ENCODE measurements at places on chromosomes 16 and 17.

DNA sequence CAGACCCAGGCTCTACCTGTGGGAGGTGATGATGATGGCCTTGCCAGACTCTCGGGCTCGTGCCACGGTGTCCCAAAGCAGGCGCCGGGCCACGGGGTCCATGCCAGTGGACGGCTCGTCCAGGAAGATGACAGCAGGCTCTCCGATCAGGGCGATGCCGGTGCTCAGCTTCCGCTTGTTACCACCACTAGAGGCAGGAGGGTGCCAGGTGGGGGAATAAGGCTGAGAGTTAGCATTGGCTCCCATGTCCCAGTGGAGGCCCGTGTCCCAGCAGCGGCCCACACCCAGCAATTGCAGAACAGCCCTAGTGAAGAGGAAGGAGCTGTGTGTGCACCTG is 10.3 kb upstream of the RNPS1 start:
- no peak for DNase-seq

DNA sequence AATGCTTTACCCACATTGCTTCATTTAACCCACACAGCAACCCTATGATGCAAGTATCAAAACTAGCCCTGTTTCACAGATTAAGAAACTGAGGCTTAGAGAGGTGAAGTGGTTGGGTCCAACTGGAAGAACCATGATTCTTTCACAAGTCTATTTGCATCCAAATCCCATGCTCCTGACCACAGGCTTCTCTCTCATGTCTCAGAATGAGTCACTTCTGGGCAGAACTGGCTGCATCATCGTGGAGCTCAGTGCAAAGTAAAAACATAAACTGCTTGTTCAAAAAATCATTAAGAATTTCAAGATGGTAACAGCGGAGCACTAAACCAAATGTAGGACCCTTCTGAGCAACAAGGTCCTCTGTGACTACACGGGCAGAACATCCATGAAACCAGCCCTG is 20.2 kb upstream of the CES1 start:
- no peak for DNase-seq

- DNase-seq, result no peak
Observed at GRCh38 chr17:56020369-56020768, 132.9 kb upstream of the ANKFN1 start.

- DNase-seq, result peak; percentile 58
Observed at GRCh38 chr17:66302761-66303626, 581 bp downstream of the PRKCA start.

DNA sequence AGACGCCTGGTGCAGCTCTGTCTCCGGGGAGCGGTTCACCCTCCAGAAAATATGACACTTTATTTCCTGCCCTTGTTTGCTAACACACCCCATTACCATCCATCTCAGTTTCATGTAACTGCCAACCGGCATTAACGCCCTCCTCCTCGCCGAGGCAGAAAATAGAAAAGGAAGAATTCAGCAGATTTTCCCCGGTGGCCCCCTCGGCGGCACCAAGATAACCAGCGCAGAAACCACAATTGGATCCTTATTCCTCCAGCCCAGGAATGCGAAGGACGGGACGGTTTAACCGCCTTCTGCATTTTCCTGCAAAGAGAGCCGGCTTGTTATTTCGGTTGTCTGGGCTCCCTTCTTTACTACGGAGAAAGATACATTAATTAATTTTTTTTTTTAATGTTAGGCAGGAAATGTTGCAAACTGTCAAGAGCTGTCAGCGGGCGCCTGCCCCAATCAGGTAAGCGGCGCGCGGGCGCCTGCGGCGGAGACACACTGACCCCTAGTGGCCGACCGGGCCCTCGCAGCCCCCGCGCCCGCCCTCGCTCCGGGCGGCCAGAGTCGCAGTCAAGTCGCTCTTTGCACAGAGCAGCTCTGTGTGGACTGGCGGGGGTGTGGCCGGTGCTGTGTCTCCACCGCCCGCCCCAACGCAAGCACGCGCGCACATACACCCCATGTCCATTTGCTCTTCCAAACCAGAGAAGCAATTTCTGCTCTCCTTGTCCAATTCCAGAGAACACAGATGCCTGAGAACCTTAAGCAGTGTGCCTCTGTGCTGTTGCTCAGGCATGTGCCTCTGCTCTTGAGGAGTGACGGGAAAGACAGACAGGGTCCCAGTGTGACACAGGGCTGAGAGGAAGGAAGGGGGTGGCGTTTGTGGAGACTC is 53.6 kb downstream of the C17orf67 start:
- peak; percentile 89 for DNase-seq

- no peak for DNase-seq
Observed at GRCh38 chr16:65740711-65741110, 618.8 kb upstream of the CDH11 start.

- no peak for DNase-seq
Observed at GRCh38 chr16:2284797-2285576, 17.1 kb upstream of the RNPS1 start.

DNA sequence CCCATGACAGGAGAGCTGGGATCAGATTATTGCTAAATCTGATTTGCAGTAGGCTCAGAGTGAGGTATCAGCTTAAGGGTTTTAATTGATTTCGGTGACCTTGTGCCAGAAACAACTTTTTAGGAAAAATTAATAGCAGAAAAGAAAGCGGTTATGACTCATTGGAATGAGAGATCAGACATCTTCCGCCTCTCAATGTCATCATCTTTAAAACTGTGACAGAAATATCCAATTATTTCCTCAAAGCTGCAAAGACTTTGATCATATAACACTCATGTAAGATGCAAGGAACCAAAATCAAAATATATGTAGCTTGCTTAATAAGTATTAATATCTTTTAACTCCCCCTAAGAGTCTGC is 190.1 kb upstream of the FOXF1 start:
- DNase-seq, result no peak

- DNase-seq, result peak; percentile 81
Observed at GRCh38 chr16:11296706-11297491, 15.8 kb upstream of the PRM1 start.

DNA sequence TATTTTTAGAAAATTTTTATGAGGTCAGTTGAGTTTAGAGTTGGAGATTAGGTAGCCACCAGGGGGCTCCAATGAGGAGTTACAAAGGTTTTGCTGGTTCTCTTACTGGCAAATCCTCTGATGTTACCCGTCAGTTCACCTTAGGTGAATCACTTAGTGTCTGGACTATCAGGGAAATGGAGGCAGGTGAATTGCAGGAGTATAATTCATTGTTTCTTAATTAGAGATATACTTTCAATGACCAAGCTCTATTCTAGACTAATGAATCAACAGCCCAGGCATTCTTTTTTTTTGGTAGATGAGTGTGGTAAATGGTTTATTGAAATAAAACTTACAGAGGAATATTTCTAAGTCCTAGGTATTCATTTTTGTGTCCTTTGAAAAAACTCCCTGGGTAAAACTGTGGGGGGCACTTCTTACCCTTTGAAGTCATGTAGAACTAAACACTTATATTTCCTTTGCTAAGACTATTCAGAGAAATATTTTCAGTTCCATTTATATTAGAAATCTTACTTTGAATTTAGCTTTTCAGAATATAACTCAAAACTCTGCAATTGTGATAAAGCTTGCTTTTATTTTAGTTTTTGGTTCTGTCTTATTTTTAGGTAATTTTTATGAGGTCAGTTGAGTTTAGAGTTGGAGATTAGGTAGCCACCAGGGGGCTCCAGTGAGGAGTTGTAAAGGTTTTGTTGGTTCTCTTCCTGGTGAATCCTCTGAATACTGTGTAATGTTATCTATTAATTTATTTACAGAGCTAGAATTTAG is 17.7 kb downstream of the PSMD11 start:
- DNase-seq, result peak; percentile 81

DNA sequence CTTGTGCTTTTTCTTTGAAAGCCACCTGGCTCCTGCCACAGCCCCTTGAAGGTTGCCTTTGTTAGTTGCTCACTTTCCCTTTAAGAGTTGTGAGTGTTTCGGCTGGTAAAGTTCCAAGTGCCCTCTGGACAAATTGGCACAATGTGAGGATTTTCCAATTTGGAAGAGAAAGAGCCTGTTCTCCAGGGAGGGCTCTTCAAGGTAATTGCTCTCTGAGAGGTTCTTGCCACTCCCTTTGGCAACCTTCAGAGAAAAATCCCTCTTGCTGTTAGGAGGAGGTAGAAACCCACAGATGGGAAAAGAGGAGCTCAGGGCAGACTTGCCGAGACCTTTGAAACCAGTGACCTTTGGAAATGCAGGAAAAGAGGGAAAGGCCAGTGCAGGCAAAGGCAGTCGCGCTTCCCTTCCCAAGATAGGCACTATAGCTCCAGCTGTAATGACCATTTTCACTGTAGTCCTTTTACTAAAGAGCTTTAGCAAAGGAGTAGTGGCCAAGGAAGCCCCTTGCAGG is 49.0 kb upstream of the AKAP1 start:
- no peak for DNase-seq

- no peak for DNase-seq
Observed at GRCh38 chr17:80742581-80743180, 198.0 kb downstream of the RPTOR start.

DNA sequence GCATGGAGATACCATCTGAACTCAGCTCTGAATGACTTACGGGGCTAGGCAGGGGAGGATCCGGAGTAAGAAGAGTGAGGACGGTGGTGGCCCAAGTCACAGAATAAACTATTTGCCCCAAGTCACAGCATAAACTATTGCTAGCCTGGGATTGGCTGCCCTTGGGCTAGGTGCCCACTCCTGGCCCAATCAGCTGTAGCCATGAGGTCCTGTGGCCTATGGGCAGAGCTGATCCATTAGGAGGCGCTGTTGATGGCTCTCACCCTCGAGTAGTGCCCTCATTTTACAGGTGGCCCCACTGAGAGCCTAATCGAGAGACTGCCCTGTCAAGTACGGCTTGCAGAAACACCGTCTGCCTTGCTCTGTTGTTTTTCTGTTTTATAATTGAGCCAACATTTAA is 62.3 kb upstream of the ZNF423 start:
- peak; percentile 27 for DNase-seq

DNA sequence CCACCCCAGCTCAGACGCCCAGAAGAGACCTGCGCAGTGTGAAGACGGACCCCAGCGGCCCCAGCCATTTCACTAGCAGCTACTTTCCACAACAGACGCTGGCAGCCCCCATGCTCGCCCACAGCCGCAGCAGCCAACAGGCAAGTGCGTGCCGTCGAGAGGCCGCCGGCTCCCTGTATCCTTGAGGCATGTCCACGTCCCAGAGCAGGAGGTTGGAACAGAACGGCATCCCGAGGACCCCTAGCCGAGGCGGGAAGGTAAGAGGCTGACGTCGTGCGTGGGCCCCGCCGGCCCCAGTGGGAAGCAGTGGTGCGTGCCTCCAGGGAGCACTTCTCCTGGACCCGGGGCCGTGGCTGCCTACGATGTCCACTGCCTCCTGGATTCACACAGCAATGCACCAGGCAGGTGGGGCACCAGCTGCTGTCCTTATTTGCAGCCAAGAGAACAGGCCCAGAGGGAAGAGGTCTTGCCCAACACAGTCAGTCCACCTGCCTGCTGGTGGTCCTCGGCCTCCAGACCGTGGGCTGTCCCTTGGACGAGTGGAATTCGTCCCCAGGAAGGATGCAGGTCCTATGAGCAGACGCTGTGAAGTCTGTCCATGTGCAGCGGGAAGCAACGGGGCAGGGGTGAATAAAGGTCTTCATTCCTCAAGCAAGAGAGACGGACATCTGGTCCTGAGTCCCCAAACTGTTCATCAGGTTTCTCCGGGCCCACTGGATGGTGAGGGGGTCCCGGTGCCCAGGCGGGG is 38.5 kb downstream of the SLC7A5 start:
- no peak for DNase-seq

DNA sequence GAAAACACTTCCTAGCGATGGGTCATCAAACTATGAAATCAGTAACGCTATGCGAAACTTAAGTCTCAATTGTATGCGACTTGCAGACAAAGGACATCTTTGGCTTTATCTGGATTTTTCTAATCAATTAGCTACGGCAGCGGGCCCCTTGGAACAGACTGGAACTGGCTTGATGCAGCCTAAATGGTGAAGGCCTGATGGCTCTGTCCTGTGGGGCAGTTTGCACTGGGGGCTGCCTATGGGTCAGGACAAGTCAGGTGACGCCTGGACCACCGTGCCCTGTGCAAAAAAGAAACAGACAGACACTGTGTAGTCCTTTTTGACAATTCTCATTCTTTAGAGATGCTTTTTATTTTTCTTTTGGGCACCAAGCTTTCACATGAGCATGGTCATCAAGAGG is 22.0 kb downstream of the MTHFSD start:
- DNase-seq, result no peak

- DNase-seq, result no peak
Observed at GRCh38 chr16:46706642-46707041, 17.2 kb downstream of the ORC6 start.

- peak; percentile 37 for DNase-seq
Observed at GRCh38 chr17:81854974-81855774, 5.2 kb downstream of the P4HB start.

DNA sequence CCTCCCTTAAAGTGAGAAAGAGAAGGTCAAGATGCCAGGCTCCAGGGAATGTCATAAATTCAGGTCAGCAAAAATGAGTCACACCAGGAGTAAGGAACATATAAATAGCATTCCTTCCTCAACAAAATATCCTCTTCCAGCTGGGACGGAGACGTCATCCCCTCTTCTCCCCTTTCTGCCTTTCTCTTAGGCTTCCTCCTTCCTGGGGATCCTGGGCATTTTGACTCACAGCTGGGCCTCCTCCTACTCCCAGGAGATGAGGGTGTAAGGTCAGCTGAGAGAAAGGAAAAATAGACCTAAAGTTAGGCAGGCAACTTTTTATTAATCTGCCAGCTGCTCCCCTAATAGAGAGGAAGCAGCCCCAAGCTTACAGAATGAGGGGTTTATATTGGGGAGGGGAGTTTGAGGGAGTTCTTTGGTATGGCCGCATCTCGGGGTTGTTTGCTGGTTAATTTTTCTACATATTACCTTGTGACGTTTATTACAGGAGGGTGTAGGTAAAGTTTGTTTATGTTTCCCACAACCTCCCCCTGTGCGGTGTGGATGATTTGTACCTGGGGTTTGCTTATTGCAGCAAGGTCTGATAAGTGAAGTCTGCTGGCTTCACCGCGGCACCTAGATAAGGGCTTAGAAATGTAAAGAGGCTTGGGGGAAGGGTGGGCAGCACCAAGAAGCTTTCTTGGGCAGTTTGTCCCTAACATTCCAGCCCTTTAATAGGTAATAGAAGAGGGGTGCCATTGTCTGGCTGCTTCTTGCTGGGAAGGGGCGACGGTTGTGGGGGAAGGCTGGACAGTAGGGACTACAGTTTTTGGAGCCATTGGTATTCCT is 7.1 kb upstream of the ZNF747 start:
- DNase-seq, result no peak

DNA sequence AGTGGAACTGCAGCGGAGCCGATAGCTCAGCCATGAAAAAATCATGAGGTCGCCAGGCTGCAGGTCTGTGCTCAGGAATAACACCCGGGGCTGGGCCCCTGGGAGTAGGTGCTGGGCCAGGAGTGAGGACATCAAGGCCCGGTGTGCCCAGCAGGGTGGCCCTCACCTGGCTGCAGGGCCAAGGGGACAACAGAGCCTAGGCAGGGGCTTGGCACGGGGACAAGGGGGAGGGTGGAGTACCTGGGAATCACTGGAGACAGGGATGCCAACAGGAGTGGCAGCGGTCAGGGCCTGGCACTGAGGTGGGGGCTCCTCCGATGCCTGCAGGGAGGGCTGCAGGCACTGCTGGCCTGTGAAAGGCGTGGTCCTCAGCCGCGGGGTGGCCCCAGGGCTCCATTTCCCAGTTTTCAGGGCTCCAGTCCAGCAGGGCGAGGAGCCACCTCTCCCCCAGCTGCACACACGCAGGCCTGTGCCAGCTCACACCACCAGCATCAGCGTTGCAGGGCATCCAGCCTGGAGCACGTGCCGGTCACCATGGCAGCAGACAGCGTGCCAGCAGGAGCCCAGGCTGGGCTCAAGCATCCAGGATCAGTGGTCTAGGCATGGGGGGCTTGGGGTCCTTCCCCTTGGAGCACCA is 4.7 kb upstream of the FSCN2 start:
- no peak for DNase-seq

- DNase-seq, result no peak
Observed at GRCh38 chr17:19945009-19945626, 32.5 kb downstream of the AKAP10 start.

Data from NAMALWA (cell line).